ENCODE measurements at places on chromosomes 6 and 20. TPM values are rescaled to one million over a fixed set of nuclear protein-coding genes. Genes with fewer than 3 reads are reported as not detected.

DNA sequence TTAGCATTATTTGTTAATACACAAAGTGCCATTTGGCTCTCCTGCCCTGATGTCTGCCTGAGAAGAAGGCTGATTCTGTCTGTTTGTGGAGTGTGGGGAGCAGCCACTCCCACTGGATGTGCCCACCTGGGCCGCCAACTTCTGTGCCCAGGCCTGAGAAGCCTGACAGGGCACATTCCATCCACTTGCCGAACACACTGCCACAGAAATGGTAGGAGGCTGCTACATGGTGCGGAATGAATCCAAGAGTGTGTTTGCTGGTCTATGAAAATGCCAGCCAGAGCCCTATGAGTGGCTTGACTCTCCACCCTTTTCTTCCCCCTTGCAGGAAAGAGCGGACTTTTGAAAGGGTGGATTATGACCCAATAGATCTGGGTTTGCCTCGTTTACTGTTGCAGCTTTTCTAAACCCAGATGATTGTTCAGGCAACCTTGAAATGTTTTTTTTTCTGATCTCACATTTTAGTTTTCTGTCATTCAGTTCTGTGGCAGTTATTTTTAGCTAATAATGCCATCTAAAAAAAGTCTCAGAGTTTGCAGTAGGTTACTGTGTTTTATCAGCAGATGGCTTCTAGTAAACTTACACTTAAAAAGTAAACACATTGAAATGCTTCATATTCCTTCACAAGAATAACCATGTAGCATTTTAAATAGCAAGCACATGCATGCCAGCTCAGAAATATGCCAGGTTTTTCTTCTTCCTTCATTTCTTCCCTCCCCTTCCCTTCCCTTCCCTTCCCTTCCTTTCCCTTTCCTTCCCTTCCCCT is 196.5 kb downstream of the SLC35F1 start:
- no peak for DNase-seq

DNA sequence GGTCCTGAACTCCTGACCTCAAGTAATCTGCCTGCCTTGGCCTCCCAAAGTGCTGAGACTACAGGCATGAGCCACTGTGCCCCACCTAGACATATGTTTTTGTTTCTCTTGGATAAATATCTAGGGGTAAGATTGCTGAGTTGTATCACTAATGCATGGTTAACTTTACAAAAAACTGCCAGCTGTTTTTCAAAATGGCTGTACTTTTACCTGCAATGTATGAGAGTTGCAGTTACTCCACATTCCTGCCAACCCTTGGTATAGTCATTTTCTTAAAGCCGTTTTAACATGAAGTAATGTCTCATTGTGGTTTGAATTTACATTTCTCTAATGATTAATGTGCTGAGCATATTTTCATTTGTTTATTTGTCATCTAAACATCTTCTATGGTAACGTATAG is 289.7 kb downstream of the UTRN start:
- no peak for DNase-seq

GRCh38 chr6:161027385-161027784 is 35.8 kb downstream of the MAP3K4 start:
- no peak for DNase-seq

DNA sequence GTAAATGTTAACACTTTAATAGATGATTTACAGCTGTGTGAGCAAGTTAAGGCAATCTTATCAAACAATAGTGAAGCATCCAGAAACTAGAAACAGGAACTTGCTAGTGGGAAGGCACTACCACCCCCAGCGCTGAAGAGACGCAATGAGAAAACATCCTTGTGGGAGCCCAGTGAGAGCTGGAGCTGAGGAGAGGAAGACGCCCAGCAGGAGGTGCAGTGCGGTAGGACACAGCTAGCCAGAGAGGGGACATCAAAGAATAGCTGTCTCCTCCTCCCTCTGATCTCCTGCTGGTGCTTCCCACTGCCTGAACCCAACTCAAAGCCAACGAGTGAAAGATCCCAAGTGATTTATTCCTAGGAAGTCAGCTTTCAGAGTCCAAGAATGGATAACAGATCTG is 140.3 kb downstream of the COL12A1 start:
- peak; percentile 58 for DNase-seq

DNA sequence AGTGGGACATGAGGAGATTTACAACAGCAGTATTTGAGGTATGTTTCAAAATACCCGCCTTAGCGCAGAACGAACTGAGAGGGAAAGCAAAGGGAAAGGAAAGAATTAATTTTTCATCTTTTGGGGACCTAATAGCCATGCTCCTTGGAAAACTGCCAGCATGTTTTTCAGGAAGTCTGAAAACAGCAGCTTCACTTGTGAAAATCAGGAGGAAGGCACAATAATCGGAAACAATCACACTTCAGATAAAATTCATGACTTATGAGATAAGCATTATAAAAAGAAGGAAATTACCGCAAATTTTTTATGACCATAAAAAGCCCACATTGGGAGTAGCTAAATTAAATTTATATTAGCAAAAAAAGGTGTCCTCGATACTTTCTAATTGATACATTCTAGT is 541.1 kb downstream of the HAO1 start:
- DNase-seq = no peak

- DNase-seq = no peak
Measured at GRCh38 chr20:44080064-44080463, 106.9 kb downstream of the JPH2 start.

DNA sequence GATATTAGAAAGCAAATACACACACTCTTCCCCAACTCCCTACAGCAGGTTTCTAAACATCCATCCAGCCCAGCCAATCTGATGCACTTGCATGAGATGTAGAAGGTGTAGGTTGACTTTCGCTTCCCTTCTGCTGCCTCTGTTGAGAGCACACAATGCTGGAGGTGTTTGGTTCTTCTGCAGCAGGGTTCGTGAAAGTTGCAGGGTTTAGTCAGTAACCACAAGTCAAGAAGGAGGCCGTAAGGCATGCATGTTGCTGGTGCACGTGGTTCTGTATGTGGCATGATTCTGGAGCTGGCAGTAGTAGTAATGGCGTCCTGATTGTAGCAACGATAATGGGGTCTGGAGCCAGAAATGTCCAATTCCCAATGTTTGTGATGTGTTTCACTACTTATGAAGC is 53.0 kb downstream of the DEK start:
- DNase-seq = no peak

The PRSS35 gene
- total RNA-seq = 2.1 TPM

GRCh38 chr20:58693226-58694006 is 816 bp downstream of the NPEPL1 start:
- DNase-seq = peak; percentile 59

All from GM23338 (cell line).